ENCODE measurements at places on chromosomes 6 and 20.

DNA sequence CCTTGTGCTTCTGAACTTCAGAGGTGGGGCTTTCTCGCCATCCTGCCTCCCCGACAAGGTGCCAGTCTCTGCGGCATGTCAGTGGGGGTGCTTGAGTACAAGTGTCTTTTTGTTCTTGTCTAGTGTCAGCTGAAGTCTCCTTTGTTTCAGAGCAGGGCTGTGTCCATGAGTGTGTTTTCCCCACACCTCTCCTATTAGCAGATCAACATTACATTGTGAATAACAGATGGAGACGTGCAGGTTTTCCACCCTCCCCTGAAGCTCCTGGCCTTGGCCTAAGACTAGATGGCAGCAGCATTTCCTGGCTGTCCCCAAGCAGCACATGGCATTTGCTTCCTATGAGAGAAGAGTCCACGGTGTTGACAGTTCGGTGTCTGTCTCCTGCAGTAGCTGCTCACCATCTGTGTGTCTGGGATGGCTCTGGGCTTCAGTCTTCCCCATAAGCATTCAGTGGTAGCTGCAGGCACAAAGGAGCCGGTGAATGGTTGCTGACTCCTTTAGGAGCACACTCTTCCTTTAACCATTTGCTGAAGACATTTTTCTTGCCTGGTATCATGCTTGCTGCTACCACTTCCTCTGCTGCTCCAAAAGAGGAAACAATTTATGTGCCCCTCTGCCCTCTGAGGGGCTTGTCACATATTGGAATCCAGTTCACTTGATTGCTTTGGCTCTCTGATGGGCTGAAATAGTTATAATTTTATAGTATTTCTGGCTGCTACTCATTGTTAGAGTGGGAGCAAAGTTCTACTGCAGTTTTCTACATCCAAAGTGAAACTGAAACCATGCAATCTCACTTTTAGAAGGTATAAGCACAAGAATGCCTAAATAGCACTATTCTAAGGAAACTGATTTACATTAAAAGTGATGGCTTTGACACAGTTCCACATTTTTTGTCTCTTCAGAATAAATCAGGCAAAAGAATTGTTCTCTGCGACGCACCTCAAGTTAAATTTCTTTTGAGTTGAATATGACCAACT, 913.0 kb downstream of the C6orf118 start:
- DNase-seq = peak; percentile 50

DNA sequence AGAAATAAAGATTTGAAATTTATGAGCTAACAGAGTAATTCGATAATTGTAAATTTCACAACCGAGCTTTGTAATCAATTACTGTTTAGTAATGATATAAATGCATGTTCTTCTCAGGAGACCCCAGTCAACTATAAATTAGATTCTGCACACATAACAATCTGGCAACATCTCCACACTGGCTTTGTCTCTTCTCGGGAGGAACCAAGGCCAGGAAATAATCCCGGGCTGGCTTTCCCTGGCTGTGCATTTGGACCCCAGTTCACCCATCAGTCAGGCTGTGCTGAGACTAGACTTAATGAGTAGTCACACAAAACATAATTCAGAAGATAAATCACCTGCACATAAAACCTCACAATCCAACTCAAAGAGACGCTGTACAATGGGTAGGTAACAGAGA, 65.5 kb downstream of the PTPRT start:
- peak; percentile 4 for DNase-seq

- no peak for DNase-seq
Observed at GRCh38 chr6:122565708-122566107, 44.5 kb upstream of the PKIB start.

DNA sequence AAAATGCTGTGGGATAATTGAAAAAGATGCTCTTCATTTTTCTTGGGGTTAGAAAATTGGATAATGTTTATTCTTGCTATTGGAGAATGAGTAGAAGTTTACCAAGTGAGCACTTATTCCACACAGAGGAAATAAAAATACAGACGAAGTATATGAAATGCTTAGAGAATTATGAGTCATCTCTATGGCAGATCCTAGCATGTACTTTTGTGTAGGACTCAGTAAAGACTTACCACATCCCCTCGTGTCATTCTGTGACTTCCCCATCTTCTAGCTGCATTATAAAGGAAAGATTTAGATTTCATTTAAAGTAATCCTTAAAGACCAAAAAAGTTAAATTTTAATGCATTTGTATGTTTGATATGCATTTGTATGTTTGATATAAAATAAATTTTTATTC, 685.6 kb downstream of the TBC1D32 start:
- DNase-seq = no peak

GRCh38 chr20:35600176-35600992, 15.2 kb upstream of the SPAG4 start:
- DNase-seq = no peak

DNA sequence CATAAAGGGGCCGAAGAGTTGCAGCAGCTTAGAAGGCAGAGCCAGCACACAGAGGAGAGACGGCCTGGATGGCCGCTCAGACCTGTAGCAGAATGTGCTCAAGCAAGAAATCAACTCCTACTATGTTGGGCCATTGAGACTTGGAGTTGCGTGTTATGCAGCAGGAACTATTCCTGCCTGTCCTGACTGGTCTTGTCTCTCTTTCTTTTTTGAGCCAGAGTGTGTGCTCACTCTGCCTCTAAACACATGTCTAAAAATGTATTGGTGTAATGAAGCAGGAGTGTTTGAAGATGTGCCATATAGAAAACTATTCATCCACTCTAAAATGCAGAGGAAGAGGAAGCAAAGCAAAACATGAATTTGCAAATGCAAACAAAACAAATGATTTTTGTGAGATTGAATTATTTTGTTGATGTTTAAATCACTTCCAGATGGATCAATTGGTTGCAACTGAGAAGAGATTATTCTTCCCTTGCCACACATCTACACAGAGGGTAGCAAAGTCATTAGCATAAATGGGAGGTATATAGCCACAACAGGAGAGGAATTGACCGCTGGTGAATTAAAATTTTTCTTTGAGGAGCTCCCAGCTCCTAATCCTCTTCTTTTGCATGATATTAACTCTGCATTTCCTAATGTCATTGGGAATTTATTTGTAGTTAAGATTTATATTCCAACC, 20.4 kb upstream of the SYNJ2 start:
- no peak for DNase-seq

GRCh38 chr20:34365765-34366213, 2.7 kb downstream of the ITCH start:
- no peak for DNase-seq

GRCh38 chr20:62642051-62642665, at the start of gene SLCO4A1:
Gene SLCO4A1 (plus strand): TSS chr20:62642503. CDS start chr20:62656455, 13,952 bp downstream.
- DNase-seq = no peak

DNA sequence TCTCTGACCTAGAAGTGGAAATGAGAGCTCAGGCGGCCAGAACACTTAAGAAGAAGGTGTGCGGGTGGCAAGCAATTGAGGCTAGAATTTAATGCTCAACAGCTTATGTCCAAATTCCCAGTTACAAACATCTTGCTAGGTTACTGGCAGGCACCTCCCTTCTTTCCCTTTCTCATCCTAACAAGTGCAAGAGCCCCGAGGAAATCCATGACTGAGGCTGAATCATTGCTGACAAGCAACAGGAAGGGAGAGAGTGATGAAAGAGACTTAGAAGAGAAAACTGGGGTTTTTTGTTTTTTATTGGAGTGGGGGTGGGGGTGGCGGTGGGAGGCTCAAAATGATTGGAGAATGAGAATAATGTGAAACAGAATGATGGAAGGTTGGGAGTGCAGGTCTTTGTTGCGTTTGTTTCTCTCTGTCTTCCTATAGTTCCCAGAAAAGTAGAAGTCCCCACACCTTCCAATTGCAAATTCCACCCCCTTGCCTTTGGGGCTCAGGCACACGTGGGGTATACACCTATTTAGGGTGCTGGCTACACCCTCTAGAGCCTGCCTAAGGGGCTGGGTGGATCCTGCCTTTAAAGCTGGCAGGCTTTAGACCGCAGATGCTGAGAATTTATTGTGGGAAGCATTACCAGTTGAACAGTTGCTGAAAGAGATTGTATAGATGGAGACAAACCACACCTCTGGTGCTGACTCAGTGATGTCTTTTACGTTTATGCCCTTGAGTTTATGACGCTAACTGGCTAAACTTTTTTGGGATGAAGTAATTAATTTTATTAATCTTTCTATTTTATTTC, 1.4 kb downstream of the FAM83B start:
- DNase-seq = no peak

GRCh38 chr6:148422085-148422484, 79.4 kb downstream of the SASH1 start:
- DNase-seq = no peak

GRCh38 chr6:53159558-53159957, 10.9 kb upstream of the GCM1 start:
- no peak for DNase-seq

GRCh38 chr6:56528412-56528841, 114.3 kb downstream of the DST start:
- no peak for DNase-seq

DNA sequence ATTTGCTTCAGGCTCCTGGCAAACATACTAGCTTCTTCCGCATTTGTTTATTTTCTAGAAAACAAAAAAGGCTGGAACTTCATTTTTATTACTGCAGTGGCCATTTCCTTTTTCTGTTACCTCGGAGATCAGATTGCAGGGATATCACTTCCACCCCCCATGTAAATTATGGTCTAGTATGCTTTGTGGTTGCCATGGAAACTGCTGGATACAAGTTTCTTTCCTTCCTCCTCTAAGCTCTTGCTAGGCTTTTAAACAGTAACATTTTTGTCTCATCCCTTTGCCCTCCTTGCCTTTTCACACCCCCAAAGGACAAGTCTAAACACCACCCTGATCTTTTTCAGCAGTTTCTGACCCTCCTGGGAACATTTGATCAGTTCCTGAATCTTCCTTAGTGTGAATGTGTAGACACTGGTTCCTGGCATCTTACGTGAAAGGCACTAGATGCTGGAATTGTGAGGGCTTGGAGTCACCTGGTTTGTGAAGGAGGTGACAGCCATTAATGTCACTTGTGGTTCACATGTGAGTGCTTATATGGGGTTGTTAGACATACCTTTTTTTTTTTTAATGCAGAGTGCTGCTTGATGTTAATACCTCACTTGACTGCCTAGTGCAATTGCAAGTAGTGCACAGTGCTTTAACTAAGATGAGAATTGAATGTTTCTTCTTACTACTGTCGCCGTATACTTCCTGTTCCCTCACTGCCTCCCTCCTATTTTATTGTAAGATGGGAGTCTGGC, 181.6 kb downstream of the JARID2 start:
- DNase-seq = no peak

DNA sequence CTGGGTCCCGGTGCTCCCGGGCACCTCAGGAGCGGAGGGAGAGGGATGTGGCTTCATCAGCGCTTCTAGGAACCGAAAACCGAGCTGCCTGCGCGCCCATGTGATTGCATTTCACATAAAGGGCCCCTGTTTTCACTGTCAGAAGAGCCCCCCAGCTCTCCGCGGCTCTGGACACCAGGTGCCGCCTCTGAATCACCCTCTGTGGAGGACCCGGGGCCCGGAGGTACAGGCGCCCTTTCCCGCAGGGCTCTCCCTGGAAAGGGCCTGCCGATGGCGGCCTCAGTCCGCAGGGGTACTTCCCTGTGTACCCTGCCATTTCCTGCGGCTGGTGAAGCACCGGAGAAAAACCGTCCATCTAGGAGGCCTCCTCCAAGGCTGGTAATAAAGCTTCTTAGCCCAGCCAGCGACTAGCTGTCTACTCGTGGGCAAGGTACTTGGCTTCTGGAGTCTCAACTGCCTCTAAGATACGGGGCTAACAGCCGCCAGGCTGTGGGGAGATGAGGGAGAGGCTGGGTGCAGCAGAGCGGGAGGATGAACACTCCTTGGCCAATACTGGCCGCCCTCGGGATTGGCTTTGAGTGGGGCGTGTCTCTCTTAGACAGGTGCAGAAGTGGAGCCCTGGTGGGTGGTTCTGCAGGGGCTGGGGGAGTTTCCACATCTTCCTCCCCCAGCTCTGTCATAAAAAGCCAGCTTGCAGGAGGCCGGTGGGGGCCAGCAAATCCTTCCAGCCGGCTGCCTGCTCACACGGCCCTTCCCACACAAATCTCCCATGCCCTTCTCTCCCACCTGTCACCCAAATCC, 1.6 kb downstream of the PPP1R16B start:
- DNase-seq = peak; percentile 29

- peak; percentile 63 for DNase-seq
Observed at GRCh38 chr6:26312501-26313397, 52.2 kb upstream of the BTN3A2 start.

GRCh38 chr20:48797275-48797825, 30.4 kb downstream of the PREX1 start:
- peak; percentile 88 for DNase-seq

- DNase-seq = no peak
Observed at GRCh38 chr6:147648916-147649315, 140.4 kb downstream of the SAMD5 start.

GRCh38 chr6:143410859-143411270, 39.6 kb downstream of the ADAT2 start:
- no peak for DNase-seq

DNA sequence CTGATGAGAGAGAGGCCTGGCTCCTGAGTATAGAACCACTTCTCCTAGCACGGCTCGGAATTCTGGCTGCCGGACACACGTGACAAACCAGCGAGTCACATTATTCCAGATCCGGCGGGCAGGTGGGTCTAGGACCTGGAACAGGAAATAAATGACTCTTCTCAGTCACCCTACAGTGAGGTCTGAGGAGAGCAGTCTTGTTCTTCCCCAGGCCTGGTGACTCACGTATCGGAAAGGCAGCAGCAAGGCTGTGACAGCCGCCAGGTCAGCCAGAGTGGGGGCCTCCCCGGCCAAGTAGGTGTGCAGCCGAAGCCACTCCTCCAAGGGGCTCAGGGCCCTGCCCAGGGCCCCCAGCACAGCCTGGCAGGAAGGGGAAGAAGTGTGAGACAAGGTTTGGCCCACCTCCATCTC, 2.8 kb downstream of the VARS1 start:
- no peak for DNase-seq

GRCh38 chr20:36400909-36401735, 95.0 kb downstream of the DLGAP4 start:
- no peak for DNase-seq

- no peak for DNase-seq
Observed at GRCh38 chr6:4084444-4085331, 5.8 kb upstream of the FAM217A start.

DNA sequence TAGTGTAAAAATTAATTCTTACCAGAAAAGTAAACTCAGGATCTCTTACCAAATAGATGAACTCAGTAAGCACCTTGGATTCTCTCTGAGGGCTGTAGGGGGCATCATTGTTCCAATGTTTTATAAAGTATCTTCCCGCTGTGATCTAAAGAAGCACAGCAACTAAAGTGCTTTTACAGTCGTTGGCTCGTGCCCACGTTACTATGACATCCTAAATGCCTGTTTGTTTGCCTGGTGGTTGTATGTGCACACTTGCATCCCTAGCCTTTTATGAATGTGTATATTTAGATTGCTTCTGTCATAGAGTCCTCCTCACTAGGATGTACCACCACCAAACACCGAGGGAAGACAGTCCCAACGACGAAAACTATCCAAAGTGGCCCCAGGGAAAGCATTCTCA, 34.5 kb downstream of the SLX4IP start:
- no peak for DNase-seq

GRCh38 chr6:9875605-9876353, 539.1 kb downstream of the TFAP2A start:
- no peak for DNase-seq
